ENCODE measurements at places on chromosomes 7 and 10. TPM values are rescaled to one million over a fixed set of nuclear protein-coding genes. Genes with fewer than 3 reads are reported as not detected.

AOAH gene
- total RNA-seq = 1.4 TPM

TSC22D4 gene
- total RNA-seq = 88.5 TPM

PALD1 gene
- total RNA-seq = 0.17 TPM

PHKG1 gene
- 3.0 TPM for total RNA-seq

UTF1 gene
- total RNA-seq = not detected

EBLN1 gene
- total RNA-seq = not detected

Data from activated T-helper 17 cell treated with anti-CD3 and anti-CD28 coated beads, Interleukin-2, amount 50 U/mL, for 72 hours (primary cell).